ENCODE measurements at places on chromosomes 12 and 14.

GRCh38 chr14:22487941-22488340, 101.1 kb downstream of the DAD1 start:
- no peak for DNase-seq

DNA sequence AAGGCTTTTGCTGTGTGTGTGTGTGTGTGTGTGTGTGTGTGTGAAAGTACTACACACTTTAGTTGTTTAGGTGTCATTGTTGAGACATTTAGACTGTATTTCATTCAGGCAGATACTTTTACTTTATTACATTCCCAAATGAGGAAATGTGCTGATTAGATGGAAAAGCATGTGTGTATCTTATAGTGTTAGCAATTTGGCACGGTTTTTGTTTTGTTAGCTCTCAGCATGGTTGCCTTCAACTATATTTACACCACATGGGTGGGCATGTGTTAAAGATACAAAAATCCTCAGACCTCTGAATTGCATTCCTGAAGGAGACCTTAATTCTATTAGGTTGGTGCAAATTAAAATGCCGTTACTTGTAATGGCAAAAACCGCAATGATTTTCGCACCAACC, 879.5 kb downstream of the DIO2 start:
- no peak for DNase-seq

GRCh38 chr12:79857675-79858074, 77.2 kb downstream of the PPP1R12A start:
- peak; percentile 27 for DNase-seq

GRCh38 chr14:79837699-79838098, 373.6 kb downstream of the DIO2 start:
- DNase-seq, result no peak

DNA sequence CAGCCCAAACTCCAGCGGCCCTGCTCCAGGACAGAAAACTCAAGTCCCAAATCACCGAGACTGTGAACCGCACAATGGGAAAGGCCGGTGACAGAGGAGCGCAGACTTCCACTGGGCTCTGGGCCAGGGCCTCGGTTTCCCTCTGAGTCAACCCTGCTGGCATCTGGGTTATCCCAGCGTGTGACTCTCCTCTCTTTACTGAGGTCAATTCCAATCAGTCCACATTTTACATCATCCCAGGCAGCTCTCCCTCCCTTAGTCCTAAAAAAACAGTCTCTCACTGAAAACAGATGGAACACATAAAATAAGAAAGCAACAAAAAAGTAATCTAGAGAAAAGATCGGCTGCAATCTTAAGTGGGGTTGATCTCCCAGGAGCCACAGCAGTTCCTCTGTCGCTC, 36.9 kb downstream of the ITPK1 start:
- DNase-seq, result peak; percentile 61

DNA sequence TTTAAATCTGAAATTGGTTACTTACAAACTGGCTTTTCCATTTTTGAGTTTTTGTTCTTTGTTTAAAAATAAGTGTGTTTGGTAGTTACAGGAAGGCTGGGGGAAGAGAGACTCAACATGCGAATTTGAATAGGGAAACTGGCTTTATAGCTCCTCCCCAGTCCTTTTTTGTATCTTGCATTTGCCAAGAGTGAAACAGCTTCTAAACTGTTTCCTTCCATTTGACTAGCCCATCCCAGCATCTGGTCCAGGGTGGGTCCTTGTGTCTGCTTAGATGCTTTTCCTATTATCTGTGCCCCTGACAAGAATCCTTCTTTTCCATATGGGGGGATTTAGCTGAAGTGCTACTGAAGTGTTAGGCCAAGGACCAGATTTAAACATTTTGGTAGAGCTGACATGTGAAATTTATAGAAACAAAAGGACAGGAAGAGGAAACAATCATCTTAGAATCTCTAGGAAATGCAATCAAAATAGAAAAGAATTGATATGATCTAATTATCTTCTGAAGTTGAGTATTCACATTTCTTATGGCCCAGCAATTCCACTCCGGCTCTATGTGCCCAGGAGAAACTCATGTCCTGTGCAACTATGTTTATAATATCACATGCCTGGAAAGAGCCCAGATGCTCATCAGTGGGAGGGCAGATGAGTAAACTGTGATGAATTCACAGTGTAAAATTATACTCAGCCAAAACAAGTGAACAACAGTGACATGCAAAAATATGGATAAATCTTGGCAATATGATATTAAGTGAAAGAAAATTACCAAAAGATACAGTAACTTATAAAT, 7.4 kb downstream of the SMOC1 start:
- DNase-seq, result peak; percentile 5

DNA sequence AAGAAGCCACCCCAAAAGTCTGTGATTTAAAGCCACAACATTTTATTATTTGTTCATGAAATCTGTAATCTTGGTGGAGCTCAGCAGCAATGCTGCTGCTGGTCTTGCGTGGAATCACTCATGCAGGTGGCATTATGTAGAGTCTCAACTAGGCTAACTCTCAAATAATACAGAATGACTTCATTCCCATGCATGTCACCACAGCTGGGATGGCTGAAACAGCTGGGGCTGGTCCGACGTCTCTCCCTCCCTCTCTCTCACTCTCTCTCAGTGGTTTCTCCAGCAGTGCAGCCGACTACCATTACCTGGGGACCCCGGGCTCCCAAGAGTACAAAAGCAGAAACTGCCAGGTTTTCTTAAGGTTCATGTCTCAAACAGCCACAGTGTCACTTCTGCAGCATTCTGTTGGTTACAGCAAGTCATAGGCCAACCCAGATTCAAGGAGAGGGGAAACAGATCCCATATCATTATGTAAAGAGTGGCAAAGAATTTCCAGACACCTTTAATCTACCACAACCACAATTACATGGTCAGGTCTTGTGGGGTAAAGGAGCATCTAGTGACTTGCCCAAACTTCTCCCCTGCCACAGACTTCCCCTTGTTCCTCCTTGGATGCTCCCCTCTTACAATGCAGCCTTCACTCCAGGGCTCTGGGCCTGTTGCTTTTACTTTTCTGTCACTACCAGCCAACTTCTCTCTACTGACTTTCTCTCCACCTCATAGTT, 192.0 kb upstream of the HMGA2 start:
- DNase-seq, result peak; percentile 22

DNA sequence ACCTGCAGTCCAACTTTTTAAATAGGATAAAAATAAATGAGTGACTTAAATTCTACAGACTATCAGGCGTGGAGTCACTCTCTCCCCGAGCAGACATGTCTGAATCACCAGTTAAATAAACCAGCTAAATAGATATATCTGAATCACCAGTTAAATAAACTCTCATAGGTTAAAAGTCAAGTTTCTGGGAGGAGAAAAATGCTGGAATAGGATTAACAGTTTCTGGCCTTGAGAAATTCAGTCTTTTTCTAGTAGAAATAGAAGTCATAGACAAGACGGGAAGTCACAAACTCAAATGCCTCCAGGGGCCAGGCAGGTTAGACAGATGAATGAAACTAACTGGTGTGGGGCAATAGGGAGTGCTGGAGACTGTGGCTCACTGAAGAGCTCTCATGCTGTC, 258.6 kb upstream of the TMEM132C start:
- DNase-seq, result peak; percentile 69

DNA sequence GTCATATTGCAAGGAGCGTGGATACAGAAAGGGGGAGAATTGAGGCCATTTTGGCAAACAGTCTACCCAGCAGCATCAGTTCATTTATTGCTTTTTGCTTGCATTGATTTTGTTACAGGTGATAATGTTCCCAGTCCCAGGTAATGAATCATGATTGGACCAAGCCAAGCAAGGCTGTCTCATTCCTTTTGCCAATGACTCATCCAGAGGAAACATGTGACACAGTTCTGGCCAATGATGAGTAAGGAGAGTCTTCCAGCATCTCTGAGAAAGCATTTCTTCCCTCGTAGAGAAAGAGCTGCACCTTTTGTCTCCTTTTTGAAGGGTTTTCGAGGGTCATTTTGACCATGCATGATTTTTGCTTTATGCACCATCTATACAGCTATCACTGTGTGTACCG, 68.2 kb downstream of the SLC15A4 start:
- DNase-seq, result no peak

DNA sequence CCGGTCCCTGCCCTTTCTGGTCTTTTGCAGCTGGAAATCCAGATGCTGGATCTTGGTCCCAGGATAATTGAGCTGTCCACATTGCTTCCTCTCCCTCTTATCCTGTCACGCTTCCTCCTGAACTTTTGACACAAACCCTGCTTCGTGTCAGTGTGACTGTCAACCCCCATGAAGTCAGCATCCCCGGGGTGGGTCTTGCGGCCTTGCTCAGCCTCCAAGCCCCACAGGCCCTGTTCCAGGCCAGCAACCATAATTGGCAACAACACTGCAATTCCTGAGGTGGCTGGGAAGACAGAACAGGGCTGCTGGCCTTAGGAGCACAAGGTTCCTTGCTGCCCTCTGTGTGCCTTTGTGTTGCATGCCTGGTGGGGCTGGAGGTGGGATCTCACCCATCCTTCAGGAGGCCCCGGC, 74.9 kb downstream of the NTF3 start:
- peak; percentile 55 for DNase-seq

DNA sequence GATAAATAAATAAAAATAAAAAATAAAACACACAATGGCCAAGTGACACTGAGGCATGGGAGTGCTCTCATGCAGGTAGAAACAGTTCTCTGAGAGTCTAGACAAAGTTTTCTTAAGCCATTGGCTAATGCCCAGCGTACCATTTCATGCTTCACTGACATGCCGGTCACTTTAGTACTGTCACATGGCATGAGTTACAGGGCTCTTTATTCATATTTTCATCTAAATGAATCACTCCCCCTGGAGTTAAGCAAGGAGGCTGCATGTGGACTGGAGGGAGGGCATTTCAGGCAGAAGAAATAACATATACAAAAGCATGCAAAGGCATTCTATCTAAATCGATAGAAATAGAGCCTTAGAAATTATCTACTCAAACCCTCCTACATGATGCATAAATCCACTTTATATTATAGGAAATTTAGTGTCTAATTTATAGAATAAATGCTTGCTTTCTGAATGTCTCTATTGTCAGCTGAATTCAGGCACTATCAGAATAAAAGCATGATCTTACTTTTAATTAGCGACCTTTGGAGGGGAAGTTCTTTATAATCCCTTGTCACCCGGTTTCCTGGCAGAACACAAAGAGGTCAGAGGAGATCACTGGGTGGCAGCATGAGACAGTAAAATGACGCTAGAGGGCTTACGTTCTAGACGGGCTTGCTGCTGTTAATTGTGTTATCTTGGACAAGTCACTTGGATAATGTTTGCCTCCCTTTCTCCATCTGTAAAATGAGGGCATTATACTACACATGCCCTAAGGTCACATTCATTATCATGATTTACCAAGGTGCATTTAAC, 17.5 kb downstream of the DYRK4 start:
- DNase-seq, result no peak

DNA sequence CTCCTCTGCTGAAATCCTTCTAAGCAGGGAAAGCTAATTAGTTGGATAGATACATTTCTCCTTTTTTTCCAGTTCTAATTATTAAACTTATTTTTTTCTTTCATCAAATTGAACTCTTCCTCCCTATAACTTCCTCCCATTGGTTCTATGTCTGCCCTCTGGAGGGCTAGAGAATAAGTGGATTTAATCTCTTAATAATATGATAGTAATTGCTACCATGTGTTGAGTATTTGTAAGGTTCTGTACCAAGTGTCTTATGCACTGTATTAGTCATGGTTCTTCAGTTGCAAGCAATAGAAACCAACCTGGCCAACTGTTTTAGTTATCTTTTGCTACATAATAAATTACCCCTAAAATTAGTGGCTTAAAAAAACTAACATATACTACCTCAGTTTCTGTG, 190.5 kb upstream of the PLXNC1 start:
- peak; percentile 47 for DNase-seq

GRCh38 chr14:24993631-24994030, 56.3 kb downstream of the STXBP6 start:
- DNase-seq, result no peak

DNA sequence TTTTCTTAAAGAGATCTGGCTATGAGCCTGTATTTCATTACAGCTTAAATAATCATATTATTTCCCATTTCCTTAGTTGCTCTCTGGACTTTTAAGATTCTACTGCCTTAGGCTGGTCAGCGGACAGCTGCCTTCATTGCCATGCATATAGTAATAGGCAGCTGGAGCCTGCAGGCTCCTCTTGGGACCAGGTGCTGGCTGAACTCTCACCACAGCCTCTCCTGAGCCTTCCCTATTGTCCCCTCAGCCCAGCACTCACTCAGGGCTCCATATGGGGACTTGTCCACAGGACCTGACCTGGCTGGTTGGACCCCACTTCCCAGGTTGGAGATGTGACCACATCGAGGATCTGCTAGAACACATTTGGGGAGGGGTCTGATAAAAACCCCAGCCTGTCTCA, 405.4 kb downstream of the DPF3 start:
- no peak for DNase-seq

- no peak for DNase-seq
Observed at GRCh38 chr14:72740504-72740961, 153.4 kb downstream of the DPF3 start.

GRCh38 chr12:125860672-125861288, 795.5 kb downstream of the AACS start:
- no peak for DNase-seq

- no peak for DNase-seq
Observed at GRCh38 chr12:116620124-116620491, 60.9 kb downstream of the MAP1LC3B2 start.

GRCh38 chr12:100953677-100954076, 159.1 kb downstream of the ANO4 start:
- no peak for DNase-seq

DNA sequence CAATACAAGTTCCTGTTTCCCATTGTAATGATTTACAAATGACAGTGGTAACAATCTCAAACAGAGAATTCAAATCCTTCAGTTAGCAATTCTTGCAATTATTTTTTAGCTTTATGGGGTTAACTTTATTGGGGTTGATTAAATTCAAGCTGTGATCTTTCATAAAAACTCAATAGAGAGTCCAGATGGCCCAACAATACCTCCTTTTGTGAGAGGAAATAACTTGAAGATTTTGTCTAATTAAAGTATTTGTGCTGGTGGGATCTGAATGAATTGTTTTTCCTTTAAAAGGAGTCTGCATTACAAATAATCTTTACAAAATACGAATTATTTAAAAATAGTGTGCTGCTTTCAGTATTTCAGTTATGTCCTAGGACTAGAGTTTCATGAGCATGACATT, 4.4 kb upstream of the ARHGAP5 start:
- DNase-seq, result no peak

GRCh38 chr12:7015555-7016370, 2.5 kb downstream of the LPCAT3 start:
- DNase-seq, result no peak

DNA sequence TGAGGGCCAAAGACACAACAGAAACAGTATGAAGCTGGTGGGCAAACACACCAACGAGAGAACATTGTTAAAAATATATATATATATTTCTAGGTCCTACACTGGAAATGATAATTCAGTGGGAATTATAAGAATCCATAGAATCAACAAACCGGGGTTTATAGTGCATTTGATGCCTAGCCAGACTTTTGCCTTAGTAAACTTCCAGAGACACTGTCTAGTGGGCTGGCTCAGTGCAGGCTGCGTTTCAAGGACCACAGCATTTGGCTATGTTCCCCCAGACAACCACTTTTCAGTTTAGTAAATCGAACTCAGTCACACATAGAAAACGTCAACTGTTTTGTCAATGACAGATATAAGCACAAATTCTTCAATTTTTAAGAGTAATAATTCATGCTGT, 41.9 kb downstream of the SLC38A4 start:
- DNase-seq, result no peak
